ENCODE measurements at places on chromosomes 11 and 22.

DNA sequence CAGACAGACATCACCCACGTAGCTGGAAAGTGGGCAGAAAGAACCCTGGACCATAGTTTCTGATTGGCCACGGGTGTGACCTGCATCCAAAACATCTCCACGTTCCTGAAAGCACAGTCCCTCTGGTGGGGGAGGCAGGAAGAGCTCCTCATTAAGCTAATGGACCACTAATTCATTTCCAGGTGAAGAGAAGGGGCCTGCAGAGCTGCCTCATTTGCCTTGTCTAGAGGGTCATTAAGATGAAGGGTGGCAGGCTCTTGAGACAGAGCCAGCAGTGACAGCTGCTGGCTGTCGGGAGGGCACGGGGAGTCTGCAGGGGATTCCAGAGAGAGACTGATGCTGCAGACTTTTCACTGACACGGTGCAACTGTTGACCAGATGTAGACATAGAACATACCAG, 149.6 kb upstream of the OPCML start:
- no peak for DNase-seq

DNA sequence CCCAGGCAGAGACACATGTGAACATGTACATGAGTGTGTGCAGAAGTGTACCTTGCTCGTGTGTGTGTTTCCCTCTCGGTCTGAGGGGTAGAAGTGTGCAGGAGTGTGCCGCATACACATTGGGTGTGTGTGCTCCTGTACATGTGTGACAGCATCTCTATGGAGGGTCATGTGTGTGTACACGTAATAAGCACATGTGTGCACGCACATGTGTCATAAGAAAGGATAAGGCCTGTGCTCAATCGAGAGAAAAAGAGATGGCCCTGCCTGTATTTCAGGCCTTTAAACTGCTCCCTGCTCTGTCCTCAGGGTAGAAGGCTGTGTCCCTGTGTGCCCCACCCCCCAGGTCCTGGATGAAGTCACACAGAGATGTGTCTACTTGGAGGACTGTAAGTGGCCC, 61.8 kb downstream of the OTOG start:
- no peak for DNase-seq

DNA sequence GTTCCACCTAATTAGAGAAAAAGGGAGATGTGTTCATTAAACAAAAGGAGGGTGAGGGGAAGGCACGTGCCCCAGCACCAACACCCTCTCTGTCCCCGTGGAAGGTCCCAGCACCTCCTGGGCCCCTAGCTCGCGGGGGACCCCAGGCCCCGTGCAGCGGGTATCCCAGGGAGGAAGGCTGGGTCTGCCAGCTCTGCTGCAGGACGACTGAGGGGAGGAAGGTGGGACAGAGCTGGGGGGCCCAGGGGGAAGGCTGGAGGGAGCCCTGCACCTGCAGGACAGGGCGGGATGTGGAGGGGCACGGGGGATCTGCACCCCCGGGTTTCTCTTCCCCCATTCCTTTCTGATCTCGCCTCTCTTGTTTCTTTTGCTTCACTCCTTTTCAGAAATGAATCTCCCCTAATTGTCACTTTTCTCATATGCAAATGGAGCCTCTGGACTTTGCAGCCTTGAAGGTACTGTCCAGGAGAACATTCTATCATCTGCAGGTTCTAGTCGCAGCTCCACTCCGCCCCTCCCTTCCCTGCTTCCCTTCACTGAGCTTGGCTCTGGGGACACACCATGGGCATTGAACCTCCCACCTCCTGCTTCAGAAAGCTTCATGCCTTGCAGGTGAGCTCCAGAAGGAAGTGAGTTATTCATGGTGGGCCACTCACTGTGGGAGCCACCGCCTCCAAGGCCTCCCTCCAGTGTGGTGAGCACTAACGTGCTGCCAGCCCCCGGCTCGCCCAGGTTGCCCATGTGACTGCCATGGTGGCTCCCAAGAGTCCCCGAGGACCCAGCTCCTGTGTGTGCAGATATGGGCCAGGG, 111.0 kb downstream of the ST3GAL4 start:
- no peak for DNase-seq

- no peak for DNase-seq
Observed at GRCh38 chr11:66559142-66559865, 9.1 kb downstream of the CTSF start.

GRCh38 chr11:123509737-123510578, 79.9 kb downstream of the GRAMD1B start:
- no peak for DNase-seq

- no peak for DNase-seq
Observed at GRCh38 chr11:33959855-33960400, 68.1 kb upstream of the LMO2 start.

DNA sequence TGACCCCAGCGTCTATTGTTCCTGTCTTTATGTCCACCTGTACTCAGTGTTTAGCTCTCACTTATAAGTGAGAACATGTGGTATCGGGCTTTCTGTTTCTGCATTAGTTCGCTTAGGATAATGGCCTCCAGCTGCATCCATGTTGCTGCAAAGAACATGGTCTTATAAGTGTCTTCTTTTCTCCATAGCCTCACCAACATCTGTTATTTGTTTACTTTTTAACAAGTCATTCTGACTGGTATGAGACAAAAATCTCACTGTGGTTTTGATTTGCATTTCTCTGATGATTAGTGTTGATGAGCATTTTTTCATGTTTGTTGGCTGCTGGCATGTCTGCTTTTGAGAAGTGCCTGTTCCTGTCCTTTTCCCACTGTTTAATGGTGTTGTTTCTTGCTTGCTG, 21.7 kb upstream of the SLN start:
- DNase-seq: no peak

DNA sequence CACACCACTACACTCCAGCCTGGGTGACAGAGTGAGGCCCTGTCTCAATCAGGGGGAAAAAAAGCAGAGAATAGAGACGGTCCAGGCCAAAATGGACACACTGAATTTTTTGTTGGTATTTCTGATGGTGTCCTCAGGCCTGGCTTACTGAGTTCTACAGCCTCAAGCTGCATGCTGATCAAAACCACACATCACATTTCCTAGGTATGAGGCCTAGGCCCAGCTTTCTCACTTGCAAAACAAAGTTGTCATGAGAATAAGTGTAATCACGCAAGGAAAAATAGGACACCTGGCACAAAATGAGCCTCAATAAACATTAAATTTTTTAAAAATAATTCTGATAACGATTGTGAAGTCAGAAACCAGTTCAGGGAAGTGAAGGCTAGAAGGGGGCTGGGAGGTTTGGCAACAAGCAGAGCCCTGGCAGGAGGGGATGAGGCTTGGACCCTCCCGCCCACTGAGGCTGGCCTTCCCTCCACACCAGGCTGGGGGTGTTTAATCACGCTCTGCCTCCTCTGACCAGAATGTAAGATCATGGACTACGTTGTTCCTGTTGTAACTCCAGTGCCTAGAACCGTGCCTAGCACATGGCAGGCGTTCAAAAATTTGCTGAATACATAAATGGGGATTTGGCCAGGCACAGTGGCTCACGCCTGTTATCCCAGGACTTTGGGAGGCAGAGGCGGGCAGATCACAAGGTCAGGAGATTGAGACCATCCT, 18.1 kb downstream of the PACSIN2 start:
- no peak for DNase-seq

- no peak for DNase-seq
Observed at GRCh38 chr22:22395245-22395644, 113.3 kb downstream of the ZNF280B start.

DNA sequence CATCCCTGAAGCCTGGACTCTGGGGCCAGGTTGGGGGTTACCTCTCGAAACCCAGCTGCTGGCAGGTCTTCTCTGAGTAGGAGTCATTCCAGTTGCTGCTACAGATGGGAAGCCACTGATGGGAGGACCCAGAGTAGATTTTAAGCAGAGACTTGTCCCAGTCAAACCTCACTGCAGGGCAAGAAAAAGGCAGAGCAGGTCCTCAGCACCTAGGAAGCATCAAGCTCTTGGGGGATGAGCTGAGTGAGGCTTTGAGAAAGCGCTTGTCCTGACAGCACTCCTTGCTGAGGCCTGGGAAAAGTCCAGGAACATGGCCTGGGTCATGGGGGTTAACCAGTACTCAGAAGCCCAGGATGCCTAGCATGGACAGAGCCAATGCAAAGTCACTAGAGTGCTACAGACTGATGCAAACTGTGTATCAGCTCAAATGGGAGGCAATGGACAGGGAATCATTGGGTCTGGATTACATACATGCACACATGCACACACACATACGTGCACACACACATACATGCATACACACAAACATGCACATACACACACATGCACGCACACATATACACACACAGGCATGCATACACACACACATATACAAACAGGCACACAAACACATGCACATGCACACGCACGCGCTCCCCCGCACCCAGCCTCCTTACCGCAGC, 15.3 kb downstream of the TMPRSS13 start:
- no peak for DNase-seq

DNA sequence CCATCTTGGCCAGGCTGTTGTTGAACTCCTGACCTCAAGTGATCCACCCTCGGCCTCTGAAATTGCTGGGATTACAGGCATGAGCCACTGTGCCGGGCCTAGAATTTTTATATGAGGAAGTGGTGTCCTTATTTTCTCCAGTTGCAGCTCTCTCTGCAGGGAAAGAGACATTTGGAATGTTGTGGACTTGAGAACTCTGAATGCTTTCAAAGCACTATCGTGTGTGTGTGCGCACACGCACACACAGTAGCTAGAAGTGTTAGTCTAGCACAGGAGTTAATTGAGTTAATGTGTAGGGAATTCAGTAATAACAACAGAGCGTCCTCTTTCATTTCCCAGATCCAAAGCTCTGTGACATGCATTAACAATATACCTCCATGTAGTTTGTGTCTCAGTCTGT, 164.0 kb upstream of the RASSF10 start:
- no peak for DNase-seq

DNA sequence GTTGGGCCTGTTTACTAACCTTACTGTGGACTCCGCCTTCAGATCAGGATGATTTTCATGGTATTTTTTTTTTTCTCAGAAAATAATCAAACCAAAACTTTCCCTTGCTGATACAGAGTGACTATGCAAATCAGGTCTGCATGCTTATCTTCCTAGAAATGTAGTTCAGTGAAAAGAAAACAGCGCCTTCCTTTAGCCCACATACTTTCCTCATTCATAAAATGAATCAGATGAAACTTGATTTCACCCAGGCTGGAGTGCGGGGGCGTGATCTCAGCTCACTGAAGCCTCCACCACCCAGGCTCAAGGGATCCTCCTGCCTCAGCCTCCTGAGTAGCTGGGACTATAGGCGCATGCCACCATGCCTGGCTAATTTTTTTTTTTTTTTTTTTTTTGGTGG, 26.0 kb downstream of the ZNRF3 start:
- DNase-seq: no peak

DNA sequence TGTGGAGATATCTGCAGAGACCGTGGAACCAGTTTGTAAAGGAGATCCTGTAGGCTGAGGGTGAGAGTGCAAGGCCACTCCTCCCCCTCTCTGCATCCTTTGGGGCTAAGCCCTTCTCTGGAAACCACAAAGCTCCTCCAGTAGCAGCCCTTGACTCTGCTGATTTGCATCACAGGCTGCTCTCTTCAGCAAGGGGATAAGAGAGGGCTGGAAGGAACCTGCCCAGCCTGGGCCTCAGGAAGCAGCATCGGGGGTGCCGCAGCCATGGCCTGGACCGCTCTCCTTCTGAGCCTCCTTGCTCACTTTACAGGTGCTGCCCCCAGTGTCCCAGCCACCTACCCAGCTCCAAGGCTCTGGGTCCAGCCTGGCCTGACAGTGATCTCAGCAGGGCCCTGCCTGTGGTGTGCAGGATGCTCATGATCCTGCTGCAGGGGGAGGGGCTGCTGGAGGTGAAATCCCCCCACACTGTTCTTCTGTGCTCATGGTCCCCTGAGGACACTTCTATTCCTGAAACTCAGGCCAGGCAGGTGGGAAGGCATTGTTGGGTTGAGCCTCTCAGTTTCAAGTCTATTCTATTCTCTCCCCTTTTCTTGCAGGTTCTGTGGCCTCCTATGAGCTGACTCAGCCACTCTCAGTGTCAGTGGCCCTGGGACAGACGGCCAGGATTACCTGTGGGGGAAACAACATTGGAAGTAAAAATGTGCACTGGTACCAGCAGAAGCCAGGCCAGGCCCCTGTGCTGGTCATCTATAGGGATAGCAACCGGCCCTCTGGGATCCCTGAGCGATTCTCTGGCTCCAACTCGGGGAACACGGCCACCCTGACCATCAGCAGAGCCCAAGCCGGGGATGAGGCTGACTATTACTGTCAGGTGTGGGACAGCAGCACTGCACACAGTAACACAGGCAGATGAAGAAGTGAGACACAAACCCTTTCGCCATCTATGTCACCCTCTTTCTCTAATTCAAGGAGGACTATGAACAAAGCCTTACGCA, 68.5 kb upstream of the IGLL5 start:
- peak; percentile 54 for DNase-seq

- peak; percentile 81 for DNase-seq
Observed at GRCh38 chr11:119323532-119324033, 6.7 kb upstream of the MCAM start.

GRCh38 chr11:3002871-3003270, 10.7 kb upstream of the NAP1L4 start:
- no peak for DNase-seq

DNA sequence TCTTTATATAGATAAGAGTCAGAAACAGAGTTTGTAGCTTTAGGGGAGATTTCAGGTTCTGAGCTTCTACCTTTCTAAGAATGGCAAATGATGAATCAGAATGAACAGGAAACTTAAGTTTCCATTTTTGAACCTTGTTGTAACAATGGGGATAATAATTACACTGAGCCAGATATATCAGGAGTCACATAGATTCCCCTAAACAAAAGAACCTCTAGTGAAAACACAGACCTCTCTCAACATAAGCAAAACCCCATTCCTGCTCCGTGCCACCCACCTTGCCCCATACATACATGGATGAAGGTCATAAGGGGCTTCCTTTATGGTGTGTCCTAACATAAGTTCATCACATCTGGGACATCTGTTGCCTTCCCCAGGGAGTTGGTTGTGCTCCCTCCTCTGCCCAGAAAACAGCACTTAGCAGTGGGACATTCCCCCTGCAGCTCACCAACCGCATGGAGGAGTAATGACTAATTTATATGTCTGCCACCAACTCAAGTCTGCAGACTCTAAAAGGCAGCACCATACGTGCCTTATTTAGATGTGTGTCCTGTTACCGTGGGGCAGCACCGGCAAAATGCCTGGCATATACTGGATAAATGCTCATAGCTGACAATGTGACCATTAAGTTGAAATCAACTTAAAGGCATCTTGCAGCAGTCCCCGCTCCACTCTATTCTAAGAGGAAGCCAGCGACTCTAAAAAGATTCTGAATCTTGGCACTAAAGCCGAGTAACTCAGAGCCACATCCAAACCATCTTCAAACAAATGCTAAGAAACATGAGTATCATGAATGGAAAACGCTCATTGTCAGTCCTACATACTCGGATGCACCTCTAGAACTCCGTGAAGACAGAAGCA, 8.0 kb downstream of the JAML start:
- DNase-seq: peak; percentile 26

GRCh38 chr22:19127329-19128008, 3.6 kb upstream of the TSSK2 start:
- no peak for DNase-seq

GRCh38 chr11:96567176-96567575, 177.4 kb downstream of the JRKL start:
- DNase-seq: no peak

DNA sequence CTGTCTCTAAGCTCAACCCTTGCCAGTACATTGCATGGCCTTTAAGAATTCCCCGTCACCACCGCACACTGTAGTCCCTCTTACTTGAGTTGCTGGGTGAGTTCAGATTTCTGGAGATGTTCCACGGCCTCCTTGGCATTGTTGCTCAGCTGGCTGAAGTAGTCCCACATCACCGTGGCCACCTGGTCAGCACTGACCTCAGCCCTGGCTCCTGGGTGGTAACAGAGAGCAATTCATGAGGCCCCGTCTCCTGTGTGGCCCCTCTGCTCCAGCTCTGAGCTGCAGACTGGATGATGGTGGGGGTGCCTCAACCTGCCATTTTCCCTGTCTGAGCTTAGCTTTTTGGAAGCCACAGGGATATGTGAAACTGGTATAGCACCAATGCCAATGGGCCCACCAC, 529 bp downstream of the APOA4 start:
- no peak for DNase-seq
